ENCODE measurements at places on chromosomes 12 and 14.

- DNase-seq, result no peak
Observed at GRCh38 chr12:116591855-116592637, 32.9 kb downstream of the MAP1LC3B2 start.

GRCh38 chr14:39880106-39880695, 448.0 kb upstream of the FBXO33 start:
- DNase-seq, result no peak

DNA sequence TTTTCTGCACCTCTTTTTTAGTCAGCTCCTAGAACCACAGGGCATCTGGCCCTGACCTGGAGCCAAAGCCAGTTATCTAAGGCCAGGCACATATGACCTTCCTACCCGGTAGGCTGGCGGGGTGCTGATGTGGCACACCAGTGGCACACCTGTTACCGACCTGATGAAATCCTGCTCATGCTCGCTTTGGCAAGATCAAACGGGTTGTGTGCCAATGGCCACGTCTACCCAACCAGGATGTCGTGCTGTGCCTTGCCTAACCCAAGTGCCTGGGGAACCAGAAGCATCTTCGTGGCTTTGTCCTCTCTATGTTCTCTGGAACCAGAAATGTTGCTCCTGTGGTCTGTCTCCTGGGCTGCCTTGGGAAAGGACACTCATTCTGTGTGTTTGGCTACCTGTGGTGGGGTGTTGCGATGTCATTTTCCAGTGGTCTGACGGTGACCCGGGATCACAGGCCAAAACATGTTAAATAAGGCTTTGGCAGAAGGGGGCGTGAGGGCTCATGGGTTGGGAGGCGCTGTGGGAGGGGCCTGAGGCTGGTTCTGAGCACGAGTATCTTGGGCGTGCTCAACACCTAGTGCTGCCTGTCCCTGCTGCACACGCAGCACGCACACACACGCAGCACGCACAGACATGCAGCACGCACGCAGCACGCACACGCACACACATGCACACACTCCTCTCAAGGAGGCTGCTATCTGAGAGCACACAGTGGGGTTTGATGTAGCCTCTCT, 27.9 kb downstream of the CCNK start:
- no peak for DNase-seq

DNA sequence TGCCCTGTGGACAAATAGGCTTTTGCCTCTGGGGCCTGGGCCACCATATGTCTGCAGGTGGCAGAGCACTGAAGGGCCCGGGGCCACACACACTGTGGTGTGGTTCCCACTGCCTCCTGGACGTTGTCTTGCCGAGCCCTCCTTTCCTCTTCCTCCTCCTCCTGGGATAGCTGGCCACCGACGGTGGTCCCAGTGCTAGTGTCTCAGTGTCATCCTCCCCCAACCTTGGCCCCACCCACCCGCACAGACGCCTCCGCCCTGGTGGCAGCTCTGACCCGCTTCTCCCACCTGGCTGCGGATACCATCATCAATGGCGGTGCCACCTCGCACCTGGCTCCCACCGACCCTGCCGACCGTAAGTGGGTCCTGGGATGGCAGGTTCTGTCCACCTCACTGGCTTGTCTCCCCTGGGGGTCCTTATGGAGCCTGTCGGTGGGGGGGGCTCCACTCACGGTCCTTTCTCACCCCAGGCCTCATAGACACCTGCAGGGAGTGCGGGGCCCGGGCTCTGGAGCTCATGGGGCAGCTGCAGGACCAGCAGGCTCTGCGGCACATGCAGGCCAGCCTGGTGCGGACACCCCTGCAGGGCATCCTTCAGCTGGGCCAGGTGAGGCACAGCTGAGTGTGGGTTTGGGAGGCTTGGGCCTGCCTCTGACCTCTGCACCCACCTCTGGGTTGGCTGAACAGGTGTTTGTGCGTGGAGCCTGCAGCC, 23.5 kb downstream of the HIP1R start:
- DNase-seq, result no peak

- DNase-seq, result no peak
Observed at GRCh38 chr12:96255077-96255476, 60.9 kb downstream of the ELK3 start.

GRCh38 chr12:87676731-87677130, 352.5 kb downstream of the C12orf50 start:
- DNase-seq, result no peak

GRCh38 chr14:72256055-72256454, 323.8 kb downstream of the RGS6 start:
- DNase-seq, result no peak

- DNase-seq, result no peak
Observed at GRCh38 chr12:108313606-108314351, 25.3 kb downstream of the CMKLR1 start.

GRCh38 chr12:84218406-84218805, 694.2 kb downstream of the SLC6A15 start:
- no peak for DNase-seq

- DNase-seq, result no peak
Observed at GRCh38 chr12:128989287-128989686, 136.0 kb downstream of the GLT1D1 start.

DNA sequence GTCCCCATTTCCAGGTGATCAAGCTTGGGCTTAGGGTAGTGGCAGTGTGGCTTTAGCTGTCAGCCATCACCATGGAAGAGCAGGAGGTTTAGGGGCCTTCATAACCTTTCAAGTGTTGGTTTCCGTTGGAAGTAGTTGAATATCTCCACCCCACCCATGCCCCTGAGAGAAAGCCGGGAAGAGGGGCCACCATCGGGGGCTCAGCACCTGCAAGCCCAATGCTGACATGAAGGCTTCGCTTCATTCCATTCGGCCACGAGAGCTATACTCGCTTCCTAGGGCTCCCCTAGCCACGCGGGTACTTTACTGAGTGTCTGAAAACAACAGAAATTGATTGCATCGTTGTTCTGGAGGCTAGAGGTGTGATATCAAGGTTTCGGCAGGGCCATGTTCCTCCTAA, 234.8 kb downstream of the ZFP36L1 start:
- no peak for DNase-seq

GRCh38 chr12:267581-268482, 5.2 kb upstream of the SLC6A13 start:
- no peak for DNase-seq

- DNase-seq, result no peak
Observed at GRCh38 chr12:65787056-65787865, 37.0 kb upstream of the HMGA2 start.

DNA sequence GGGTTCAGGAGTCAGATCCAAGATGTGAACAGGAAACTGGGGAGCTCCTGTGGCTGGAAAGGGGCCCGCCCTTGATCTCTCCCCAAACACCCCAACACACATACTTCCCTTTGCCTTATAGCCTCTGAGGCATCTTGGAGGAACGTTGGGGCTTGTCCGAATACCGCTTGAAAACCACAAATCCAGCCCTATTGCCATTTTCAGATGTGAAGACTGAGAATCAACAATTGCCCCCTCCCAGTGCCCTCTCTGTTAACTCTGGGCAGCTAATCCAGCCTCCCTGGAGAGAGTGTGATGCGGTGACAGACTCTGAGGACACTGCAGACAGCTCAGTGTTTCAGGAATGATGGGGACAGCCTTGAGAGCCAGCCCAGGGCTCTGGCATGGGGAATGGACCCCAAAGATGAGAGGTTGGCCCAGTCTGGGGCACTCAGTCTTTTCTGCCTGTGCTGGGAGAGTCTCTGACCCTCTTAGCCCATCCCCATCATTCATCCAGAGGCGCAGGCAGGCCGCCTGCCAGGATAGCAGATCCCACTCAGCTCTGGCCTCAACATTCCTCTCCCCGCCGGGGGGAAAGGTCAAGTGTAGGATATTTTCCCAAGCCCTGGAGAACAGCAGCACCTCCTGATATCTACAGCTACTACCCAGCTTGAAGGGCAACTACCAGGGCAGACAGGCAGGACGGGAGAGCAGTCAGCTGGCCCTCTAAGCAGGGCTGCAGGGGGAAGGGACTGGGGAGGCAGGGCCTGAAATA, 24.6 kb upstream of the LTBP2 start:
- DNase-seq, result no peak

DNA sequence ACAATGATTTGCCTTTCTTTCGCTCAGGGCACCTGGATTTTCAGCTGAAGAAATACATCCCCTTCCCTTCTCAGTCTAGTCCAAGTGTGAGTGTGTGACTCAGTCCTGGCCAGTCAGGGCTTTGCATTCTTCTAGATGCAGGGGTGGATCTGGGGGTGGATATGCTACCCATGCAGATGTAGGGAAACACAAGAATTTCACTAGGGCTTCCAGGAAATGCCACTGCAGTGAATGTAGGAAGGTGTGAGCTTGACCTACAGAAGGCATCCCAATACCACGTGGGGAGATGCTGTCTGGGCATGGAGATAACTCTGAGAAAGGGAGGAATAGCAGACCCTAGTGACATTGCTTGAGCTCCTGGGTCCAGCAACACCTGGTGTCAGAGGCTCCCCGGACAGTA, 404.2 kb downstream of the GLT1D1 start:
- no peak for DNase-seq

DNA sequence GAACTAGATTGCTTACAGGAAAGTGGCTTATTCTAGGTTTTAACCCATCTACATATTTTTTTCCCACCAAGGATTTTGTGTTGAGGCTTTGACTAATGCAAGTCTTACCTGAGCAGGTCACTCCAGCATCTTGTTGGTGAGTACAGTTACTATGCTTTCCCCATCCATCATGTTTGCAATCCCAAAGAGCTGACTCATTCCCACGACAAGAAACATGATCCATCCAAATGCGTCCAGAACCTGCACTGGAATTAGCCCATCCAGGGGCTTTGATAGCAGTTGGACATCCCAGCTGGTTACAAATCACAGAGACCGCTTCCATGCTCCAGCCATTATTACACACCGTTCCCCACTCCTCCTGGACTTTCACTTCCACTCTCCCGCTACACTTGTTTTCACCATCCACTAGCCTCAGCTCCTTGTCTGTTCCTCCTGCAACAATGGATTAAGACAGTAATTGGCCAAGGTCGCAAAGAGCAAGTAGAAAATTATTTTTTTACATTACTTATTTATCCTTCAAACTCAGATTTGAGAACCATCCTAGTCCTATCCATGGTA, 2.5 kb downstream of the CD163 start:
- no peak for DNase-seq

GRCh38 chr12:5369298-5369697, 62.6 kb upstream of the NTF3 start:
- no peak for DNase-seq

DNA sequence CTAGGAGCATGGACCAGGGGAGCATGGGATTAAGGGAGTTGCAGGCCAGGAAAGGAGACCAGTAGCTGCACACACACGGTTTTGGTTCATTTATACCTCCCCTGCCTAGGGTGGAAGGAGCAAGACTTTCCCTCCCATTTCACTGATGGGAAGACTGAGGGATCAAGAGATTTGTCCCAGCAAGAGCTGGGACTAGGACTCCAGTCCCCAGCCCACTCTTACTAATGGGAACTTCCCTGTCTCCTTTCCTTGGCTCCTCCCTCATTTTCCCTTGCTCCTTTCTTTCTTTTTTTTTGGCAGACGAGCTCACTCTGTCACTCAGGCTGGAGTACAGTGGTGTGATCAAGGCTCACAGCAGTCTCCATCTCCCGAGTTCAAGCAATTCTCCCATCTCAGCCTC, 13.0 kb downstream of the SCNN1A start:
- no peak for DNase-seq

DNA sequence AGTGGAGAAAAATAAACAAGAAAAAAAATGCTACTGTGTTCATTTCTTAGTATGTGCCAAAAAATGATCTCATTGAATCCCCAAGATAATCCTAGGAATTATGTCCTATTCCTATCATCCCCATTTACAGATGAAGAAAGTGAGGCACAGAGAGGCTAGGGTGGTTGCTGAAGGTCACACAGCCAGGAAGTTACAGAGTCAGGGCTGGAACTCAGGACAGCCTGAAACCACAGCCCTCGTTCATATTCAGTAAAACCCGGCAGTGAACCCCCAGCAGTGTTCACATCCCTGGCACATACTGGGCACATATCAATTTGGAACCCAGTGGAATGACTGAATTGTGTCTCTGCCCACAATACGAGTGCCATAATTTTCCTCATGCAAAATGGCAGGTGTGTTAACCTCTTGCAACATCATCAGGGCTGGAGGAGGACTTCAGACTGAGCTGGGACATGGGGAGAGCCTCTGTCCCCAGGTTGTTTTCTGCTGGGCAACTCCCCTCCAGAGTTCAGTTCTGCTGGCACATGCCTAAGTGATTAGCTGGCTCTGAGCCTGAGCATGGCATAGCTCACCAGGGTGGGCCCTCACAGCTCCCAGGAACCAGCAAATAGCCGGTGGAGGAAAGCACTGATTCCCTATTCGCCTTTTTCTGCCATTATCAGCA, 2.0 kb upstream of the PPP1CC start:
- no peak for DNase-seq

- DNase-seq, result no peak
Observed at GRCh38 chr12:24608637-24609285, 340.1 kb downstream of the BCAT1 start.

DNA sequence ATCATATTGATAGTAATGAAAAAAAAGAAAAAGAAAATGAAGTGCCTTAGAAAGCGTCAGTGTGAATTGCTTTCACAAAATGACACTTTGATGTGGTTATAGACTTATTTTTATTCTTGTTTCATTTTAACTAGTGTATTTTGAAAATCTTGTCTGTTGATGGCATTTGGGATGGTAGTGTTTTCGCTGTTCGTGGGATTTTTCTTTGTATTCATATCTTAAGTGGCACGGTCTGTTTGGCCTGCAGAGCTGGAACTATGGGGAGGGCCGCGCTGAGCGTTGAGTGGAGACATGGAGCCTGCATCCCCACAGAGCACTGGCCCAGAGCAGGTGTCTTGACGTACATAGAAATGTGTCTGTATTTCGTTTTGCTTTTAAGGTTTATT, 61.6 kb downstream of the WDR20 start:
- no peak for DNase-seq

GRCh38 chr12:124386059-124386458, 91.2 kb downstream of the RFLNA start:
- no peak for DNase-seq

DNA sequence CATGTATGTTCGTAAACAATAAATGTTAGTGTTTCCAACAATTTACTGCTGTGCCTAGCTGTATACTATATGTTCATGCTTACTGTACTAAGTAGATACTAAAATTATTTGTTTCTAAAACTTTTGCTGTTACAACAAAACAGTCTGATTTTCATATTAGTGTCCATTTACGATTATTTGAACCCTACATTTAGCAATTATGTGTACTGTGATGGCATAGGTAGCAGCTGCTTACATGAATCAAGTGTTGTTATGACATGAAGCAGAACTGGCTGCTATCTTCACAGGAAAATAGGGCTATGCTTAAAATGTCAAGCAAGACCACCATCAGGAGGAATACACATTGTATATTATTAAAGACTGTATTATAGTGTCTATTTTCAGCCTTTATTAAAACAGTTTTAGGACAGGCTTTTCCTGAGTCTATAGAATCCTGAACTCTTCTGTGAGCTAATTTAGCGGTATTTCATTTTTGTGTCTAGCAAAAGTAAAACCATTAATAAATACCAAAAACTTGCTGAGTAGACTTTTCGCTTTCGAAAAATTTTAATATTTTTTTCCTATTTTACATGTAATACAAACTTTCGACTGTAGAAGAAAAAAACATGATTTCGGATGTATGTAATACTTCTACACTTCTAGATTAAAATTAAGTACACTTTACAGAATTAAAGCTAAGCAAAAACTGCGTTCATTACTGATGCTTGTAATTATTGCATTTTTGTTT, 1.1 kb upstream of the WDR89 start:
- DNase-seq, result no peak

GRCh38 chr14:105365681-105366080, 32.7 kb upstream of the TEX22 start:
- no peak for DNase-seq

- DNase-seq, result no peak
Observed at GRCh38 chr12:6226002-6226678, 25.9 kb downstream of the CD9 start.

- no peak for DNase-seq
Observed at GRCh38 chr14:76772300-76773187, 11.3 kb downstream of the VASH1 start.

Measured in stimulated activated CD4-positive, alpha-beta T cell treated with anti-CD3 and anti-CD28 coated beads, TNF-alpha, amount 100 ng/mL, for 1 hour (primary cell).